ENCODE measurements at places on chromosomes 1 and 21.
A peak's percentile ranks its signal among the peaks of the same experiment; 100 is the strongest.

DNA sequence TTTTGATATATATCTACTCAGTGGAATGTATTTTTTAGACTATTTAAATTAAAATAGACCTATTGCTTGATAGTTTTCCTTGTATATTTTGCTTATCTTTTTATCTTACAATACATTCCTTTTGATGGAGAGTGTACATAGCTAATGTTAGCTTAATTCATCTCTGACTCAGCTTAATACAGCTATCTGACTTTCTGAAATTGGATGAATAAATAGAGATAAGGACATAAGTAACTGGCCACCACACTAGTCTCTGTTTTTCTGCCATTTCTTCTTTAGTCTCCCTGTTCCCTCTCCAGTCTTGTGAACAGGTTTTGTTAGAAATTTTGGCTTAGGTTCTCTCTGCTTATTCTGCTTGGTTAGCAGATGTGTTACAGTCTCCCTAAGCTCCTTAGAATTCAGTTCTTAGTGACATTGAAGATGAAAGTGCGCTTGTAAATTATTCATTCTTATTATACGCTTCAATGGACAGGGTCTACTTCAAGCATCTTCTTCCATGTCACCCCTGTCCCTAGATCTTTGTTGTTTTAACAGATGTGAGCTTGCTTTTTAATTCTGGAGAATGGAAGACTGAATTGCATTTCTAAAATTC is 59.6 kb downstream of the XPR1 start:
- DNase-seq = no peak

DNA sequence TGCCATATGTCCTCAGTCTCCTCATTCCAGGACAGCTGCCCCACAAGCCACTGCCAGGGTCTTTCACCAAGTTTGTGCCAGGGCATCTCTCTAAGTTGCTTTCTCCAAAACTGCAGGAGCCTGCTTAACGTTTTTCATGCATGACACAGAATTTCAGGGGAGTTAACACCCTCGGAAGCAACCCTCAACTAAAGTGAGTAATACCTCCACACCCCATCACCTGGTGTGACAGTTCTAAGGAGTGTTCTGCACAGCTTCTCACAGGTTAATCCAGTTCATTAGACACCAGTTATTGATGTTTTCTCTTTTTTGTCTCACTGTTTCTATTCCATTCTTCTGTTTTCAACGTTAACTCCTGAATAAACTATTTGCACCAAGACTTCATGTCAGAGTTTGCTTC is 115.0 kb downstream of the BACH1 start:
- DNase-seq = no peak

DNA sequence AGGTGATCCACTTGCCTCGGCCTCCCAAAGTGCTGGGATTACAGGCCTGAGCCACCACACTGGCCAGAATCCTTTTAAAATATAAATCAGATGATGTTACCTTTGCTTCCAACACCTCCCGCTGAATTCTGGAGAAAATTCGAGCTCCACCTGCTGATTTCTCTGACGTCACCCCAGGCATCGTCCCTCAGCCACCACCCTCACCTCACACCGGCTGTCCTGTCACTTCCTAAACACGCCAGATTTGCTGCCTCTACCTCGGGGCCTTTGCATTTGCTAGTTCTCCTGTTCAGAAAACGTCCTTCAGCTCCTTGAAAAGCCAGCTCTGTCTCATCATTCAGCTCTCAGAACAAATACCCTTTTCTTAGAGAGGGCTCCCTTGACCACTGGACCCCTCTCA is 57.9 kb downstream of the FBXO2 start:
- no peak for DNase-seq

- DNase-seq = no peak
Observed at GRCh38 chr1:215667761-215668160, 100.7 kb downstream of the KCTD3 start.

DNA sequence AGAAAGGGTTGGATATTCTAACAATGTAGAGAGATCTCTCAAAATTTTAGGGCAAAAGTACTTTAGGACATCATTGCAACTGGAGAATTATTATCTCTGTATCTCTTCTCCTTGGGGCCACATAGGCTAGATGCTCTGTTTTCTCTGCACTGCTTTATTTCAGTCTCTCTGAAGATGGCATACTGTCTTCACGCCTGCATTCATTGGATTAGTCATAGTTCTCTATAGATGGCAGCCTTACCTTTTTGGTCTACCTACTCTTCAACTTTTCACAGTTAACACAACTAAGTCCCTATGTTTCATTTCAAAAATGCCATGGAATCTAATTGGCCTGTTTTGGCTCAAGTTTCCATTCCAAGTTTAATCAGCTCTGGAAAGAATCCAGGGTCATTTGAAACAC is 1623.3 kb upstream of the B3GALT2 start:
- DNase-seq = no peak

DNA sequence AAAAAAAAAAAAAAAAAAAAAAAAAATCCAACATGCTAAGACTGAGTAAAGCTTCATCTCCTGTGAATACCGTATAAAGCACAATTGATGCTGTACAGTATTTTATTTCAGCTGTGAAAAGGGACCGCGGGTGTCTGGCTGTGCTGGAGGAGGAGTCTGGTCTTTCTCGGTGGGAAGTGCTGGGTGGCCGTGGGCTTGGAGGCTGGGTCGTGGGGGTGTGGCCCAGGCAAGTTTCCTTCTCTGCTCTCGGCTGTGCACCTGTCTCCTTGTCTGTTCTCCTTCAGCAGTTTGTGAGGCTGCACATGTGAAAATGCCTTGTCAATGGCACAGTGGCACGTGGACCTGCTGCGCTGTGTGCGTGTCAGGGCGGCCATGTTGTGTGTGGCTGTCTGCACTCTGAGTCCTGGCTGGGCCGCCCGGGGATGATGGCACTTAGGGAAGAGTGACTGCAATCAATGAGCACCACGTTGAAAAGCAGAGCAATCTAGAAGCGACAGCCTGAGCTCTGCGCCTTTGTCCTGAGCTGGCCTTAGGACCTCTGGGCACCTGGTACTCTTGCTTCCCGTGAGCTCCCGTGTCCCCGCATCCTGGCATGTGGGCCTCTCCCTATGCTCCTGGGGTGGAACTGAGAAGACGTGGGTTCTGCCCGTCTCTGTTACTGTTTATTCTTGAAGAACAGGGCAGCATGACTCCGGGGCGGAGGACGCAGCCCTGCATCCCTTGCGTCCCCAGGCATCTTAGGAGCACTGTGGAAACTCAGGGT is 14.5 kb downstream of the AGPAT3 start:
- no peak for DNase-seq

DNA sequence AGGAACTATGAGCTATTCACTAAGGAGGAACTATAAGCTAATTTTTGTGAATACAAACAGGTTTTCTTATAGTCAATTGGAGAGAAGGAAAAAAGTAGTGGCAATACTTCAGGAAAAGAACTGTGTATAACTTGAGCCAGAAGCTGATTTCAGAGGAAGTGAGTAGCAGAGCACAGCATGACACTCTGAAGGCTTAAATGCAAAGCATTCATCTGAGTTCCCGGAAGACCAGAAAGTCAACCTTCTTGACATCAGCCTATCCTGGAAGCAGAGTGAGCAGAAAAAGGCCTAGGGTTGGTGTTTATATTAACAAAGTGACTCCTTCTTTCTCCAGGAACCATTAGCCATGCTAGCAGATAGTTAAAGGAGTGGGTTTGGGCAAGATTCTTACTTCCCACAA is 545.2 kb downstream of the MRPL39 start:
- DNase-seq = no peak

- DNase-seq = no peak
Observed at GRCh38 chr1:229141689-229142377, 129.1 kb upstream of the RAB4A start.

DNA sequence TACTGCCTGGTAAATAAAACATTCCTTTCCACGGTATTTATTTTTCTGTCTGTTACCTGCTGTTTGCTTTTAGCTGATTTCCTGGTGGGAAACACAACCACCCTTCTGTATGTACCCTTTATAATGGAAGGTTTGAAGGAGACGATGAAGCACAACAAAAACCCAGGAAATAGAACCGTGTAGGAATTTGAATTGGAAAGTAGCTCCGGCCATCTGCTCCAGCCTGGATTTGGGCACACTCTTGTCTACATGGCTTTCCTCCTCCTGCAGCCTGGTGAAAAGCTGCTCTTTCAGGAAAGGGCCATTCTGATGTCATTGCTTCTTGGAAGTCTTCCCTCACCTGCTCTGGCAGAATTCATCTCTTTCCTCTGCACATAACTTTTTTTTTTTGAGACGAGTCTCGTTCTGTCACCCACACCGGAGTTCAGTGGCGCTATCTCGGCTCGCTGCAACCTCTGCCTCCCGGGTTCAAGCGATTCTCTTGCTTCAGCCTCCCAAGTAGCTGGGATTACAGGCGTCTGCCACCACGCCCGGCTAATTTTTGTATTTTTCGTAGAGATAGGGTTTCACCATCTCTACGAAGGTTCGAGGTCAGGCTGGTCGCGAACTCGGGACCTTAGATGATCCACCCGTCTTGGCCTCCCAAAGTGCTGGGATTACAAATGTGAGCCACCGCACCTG is 2.7 kb downstream of the AK4 start:
- DNase-seq = no peak

GRCh38 chr1:158035976-158036583 is 42.6 kb downstream of the KIRREL1 start:
- DNase-seq = no peak

DNA sequence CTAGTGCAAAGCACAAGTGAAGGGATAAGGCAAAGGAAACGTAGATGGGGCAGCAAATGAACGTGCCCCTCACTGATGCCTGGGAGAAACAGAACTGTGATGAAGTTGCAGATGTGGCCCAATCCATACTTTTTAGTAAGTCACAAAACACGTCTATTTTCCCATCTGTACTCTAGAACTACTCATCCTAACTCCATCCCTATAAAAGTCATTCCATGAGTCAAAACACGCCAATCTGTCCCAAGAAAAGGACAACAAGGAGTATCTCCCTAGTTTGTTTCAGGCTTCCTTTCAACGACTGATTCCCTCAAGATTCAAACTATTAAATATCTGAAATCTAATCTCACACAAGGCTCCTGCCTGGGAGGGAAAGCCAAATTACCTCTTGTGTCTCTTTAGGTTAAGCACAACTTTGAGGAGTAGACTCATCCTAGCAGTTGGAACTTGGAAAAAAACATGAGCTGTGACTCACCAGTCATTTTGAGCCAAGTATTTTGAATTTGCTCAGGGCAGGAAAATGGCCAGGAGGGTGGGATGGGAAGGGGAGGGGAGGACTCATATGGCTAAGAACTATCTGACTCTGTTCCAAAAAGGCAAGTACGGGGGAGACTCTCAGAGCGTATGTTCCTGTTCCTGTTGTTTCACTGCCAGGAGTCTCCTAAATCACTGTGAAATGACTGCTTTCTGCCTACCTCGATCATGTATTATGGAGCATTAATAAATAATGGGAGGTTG is 214.5 kb upstream of the CAMK1G start:
- DNase-seq = no peak

DNA sequence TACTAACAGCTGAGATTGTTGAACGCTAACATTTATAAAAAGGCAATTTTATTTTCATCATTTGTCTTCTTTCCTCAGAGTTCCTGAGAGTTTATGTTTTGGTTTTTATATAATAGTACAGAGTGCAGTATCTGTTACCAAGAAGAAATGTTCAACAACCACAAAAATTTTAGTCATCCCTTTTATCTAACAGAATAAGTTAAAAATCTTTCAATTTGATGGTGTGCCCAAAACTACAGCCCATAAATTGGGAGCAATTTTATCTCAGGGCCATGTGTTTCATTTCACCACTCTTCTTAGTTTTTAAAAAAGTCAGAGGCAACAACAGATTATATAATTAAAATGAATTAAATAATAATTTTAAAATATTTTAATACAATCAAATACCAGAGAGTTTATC is 37.1 kb downstream of the NEXN start:
- DNase-seq = no peak

- peak; percentile 39 for DNase-seq
Observed at GRCh38 chr1:212566522-212567479, 41.8 kb upstream of the ATF3 start.

DNA sequence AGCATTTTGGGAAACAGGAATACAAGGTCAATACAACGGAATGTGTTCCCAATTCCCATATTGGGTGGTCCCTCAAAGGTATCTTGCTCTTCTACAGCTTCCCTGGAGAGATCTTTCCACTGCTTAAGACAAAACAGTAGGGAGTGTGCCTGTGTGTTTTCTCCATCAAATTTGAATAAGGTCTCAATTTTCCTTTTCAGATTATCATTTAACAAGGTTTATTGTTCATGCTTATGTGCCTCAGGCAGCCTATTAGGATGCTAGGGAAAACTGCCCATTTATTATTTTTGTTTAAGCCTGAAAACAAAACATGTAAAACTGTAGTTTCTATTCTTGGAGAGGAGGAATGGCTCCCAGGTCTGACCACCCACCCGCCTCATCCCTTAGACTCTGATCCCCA is 622.7 kb downstream of the LMO4 start:
- no peak for DNase-seq

DNA sequence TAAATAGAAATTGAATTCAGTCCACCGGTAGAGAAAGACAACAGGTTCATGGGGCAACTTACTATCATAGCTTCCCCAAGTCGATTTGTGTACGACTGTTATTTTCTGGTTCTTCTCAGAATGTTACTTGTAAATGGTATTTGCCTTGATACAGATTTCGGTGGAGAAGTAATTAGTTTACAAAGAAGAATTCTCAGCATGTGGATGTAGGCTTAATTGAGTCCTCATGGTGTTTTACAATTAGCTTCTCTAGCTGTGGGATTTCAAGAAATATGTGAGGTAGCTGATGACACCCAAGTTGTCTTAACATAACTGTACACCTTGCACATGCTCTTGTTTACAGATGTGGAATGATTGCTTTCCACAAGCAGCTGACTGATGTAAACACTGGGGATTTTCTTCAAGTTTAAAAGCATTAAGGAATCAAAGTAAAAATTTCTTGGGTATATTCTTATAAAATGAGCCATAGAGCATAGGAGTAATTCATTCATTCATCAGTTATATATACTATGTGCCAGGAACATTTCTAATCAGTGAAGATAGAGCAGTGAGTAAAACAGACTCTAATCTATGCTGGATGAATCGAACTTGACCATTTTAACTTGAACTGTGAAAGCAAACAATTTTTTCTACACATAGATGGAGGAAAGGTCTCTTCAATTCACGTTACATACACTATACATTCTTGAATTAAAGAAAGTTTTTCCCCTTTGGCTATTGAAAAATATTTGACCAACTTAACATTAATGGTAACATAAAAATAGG is 1.4 kb downstream of the MACO1 start:
- no peak for DNase-seq

DNA sequence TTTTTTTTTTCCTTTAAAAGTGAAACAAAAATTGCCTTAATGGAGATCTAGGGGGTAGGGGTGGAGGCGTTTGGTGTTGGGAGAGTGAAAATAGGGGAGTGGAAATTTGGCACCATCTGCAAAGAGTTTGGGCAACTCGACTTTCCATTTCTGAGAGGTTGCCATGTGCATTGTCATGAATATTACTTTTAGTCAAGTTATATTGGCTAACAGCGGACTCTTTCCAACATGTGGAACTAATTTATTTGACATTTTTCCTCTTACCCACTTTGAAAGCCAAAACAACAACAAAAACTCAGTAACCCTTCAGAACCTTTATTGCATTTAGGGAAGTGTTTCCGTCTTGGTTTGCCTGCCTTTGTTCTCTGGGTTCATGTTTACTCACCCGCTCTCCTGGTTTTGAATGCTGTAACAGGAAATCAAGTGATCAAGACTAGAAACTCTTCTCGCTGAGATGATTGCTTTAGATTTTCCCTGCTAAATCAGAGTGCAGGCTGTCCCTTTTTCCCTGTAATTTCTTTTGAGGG is 70.4 kb downstream of the CACHD1 start:
- no peak for DNase-seq

GRCh38 chr1:160646711-160647328 is at the start of gene SLAMF1:
Gene SLAMF1, minus strand, starts transcription at chr1:160647044. Its CDS starts 99 bp downstream, at chr1:160646945.
- peak; percentile 58 for DNase-seq

- no peak for DNase-seq
Observed at GRCh38 chr1:27772036-27772931, 735 bp upstream of the STX12 start.

Measured in NCI-H187 treated with DMSO at 0.1 percent for 48 hours (cell line).